ENCODE measurements at places on chromosomes 16 and 17. TPM values are rescaled to one million over a fixed set of nuclear protein-coding genes. Genes with fewer than 3 reads are reported as not detected.

DNA sequence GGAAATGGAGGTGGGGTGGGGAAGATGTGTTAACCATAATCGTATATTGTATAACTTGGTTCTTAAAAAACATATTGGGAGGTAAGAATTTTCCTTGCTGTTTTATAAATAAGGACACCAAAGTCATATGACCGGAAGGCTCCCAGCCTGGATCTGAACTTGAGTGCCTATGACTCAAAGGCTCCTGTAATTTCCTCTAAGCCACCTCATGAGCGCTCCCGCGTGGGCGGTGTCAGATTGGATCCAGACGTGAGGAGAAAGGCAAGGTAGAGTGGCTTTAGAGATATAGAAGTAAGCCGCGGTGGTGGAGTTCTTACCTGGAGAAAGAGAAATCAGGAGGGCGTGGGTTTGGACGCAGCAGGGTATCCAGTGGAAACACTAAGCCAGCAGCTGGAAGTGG, 196.2 kb upstream of the NLRP1 start:
- DNase-seq: no peak

DNA sequence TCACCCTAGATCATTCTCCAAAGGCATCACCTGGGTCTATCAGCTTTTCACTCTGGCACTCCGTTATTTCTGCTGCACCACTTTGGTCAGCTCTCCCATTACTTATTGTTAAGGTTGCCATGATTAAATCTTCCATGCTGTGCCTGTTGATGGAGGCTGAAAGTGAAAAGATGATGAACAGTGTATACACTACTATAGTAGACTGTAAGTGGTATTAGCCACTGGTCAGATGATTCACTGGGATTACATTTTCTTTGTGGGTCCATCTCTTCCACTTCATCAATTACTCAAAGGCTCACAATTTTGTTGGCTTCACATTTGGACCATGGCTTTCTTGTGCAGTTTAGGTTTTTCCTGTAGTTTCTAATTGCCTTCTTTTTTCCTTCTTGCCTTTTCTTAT, 15.9 kb upstream of the LGALS9 start:
- DNase-seq: no peak

DNA sequence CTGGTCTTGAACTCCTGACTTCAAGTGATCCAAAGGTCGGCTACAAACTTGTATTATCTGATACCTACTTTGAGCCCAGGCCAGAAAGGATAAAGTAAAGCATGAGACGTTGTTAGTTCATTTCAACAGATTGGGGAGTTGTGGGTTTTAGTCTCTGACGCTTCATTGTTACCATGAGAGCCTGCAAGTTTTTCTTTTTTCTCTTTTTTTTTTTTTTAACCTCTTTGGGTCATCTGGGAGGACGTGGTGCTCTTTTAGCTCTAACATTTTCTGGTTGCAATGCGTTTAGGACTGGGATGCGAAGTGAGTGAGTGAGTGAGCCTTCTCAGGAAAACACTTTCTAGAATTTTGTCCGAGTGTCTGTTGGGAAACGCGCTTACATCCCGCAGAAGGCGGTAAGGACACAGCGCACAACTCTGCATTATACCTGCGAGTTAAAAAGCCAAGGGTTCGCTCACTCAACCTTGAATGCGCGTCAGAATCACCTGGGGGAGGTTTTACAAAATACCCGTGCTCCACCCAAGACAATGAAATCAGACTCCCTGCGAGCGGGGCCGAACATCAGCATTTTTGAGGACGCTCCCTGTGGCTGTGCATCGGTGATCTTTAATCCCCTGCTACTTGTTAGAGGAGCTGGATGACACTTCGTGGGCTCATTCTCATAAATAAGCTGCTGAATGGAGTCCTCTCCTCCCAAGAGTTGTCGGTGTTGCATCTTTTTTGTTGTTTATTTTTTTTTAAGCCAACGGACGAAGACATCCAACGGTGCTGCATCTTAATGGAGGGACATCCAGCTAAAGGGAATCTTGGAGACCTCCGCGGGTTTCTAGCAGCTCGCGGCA, 629 bp upstream of the RNF135 start:
- no peak for DNase-seq

GRCh38 chr16:53651357-53651756, 52.3 kb downstream of the RPGRIP1L start:
- DNase-seq: no peak

DNA sequence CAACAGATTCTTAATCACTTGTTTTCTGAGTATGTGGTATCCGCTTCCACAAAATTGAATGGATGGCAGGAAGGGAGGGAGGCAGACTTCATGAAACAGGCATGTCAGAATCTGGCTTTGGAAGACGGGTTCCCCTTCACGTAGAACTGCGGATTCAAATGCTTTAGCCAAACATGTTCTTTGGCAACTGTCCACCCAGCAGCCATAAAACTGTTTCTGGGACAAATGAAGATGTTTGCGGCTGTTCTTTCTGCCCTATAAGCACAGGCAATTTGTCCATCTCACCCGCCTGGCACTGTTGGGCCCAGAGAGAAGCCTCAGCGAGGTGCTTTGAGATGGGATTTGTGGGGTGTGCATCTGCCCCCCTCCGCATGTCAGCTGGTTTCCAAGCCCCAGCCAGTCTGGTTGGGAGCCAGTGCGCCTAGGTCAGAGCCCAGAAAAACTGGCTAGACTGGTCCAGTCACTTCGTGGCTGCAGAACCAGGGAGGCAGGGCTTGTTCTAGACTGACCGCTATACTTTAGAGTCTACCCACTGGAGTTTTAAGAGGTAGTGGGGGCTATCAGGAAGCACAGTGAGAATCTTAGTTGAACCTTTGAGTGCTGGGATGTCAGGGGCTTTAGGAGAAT, 6.3 kb downstream of the CRHR1 start:
- DNase-seq: no peak

DNA sequence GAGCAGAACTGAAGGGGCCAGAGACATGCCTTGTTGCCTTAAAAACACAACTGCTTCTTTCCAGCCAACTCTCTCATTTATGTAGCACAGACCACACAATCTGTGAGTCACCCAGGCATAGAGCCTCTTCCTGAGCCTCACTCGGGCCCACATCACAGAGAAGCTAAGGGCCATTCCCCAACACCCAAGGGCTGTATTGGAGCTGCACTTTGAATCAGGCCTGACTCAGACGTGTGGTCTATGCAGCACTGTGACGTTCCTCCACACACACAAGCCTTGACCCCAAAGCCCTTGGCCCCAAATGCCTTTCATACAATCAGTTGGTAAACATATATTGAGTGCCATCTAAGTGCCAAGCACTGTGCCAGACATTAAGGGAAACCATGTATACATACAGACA, 308.9 kb upstream of the DYNLRB2 start:
- DNase-seq: no peak

GRCh38 chr16:66490774-66491715, 58.9 kb downstream of the TK2 start:
- peak; percentile 20 for DNase-seq

GRCh38 chr17:30312226-30312625, 20.5 kb upstream of the BLMH start:
- DNase-seq: no peak

Gene FOXF1
- total RNA-seq: 0.25 TPM

Gene KRTAP4-9
- not detected for total RNA-seq

Gene HNF1B
- not detected for total RNA-seq

Gene KRT24
- total RNA-seq: not detected

Gene ZNF423
- total RNA-seq: 7.8 TPM

Gene CCL14
- 8.1 TPM for total RNA-seq

Gene TBX21
- 0.40 TPM for total RNA-seq

Gene TEKT1
- not detected for total RNA-seq

Gene TBC1D26
- not detected for total RNA-seq

Gene PPP1R1B
- 0.55 TPM for total RNA-seq

Gene PRAC2
- not detected for total RNA-seq

Gene TBC1D3E
- not detected for total RNA-seq

Gene KRT33A
- not detected for total RNA-seq
